ENCODE measurements at places on chromosomes 5 and 9. TPM values are rescaled to one million over a fixed set of nuclear protein-coding genes. Genes with fewer than 3 reads are reported as not detected.

- H3K4me3 ChIP-seq = no peak overlapping the region
- no peaks in the 10 kb centered on the region for H3K36me3 ChIP-seq
- H3K4me1 ChIP-seq = no peaks in the 10 kb centered on the region
- DNase-seq = no peak
Observed at GRCh38 chr9:118192807-118193206, 488.6 kb downstream of the TLR4 start.

GRCh38 chr9:69674716-69675438 is 2.7 kb upstream of the APBA1 start:
- no peaks in the 10 kb centered on the region for H3K27me3 ChIP-seq
- H3K27ac ChIP-seq = no peak overlapping the region
- no peak for DNase-seq
- H3K4me3 ChIP-seq = no peak overlapping the region
- H3K36me3 ChIP-seq = no peaks in the 10 kb centered on the region

Gene CCDC183
- 9.7 TPM for total RNA-seq

Gene OR1J2
- not detected for total RNA-seq

- no peaks in the 10 kb centered on the region for H3K27me3 ChIP-seq
- no peaks in the 10 kb centered on the region for H3K4me1 ChIP-seq
- no peaks in the 10 kb centered on the region for H3K36me3 ChIP-seq
- no peak overlapping the region for H3K4me3 ChIP-seq
- DNase-seq = no peak
Observed at GRCh38 chr9:83070261-83070660, 7.3 kb upstream of the RASEF start.

DNA sequence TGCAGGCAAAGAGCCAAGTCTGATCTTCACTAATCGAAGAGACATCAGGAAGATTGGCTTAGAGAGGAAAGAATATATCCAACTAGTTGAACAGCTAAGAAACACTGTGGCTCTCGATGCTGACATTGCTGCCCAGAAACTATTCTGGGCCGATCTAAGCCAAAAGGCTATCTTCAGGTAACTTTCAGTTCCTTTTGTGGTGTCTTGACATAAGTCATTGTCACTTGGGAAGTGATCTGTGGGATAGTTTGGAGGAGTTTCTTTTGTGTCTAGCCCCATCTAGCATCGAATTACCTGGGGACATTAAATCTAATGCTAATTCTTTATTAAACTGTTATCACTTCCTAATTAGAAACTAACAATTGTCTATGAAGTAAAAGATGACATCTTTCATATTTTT is 24.0 kb downstream of the VLDLR start:
- H3K4me3 ChIP-seq = no peak overlapping the region
- H3K36me3 ChIP-seq = peaks cover 3% of the 10 kb centered on the region
- no peak overlapping the region for H3K27ac ChIP-seq
- no peaks in the 10 kb centered on the region for H3K27me3 ChIP-seq

DNA sequence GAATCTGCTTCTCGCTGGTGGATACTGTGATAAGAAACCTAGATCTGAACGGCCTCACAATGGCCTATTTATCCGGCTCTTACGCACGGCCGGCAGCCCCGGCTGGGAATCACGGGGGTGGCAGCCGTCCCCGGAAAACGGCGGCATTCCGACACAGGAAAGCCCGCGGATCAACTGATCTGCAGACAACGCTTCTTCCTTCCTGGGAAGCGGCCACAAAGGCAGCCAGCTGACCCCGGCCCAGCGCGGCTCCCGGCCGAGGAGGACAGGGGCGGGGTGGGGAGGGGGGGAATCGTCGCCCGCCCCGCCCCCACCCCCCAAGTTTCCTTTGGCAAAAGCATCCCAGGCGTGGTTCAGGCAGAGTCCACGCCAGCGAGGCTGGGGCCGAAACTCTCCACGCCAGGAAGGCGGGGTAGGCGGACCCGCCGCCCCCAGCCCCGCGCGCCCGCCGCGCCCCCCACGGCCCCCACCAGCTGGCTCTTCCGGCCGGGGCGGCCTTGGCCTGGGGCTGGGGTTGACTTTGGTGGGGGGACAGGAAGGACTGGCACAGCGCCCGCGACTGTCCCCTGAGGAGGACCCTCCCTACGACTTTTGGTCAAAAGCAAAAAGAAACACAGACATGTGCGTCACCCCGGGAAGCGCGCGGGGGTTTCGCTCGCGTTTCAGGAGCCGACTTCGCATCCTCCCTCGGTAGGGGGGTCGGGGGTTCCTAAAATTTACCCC is 247.7 kb upstream of the ANKRD55 start:
- no peaks in the 10 kb centered on the region for H3K27me3 ChIP-seq
- H3K36me3 ChIP-seq = no peaks in the 10 kb centered on the region
- H3K27ac ChIP-seq = peak overlapping the region; percentile 89
- peaks cover 25% of the 10 kb centered on the region for H3K4me1 ChIP-seq

Gene AHRR
- 4.6 TPM for total RNA-seq

DNA sequence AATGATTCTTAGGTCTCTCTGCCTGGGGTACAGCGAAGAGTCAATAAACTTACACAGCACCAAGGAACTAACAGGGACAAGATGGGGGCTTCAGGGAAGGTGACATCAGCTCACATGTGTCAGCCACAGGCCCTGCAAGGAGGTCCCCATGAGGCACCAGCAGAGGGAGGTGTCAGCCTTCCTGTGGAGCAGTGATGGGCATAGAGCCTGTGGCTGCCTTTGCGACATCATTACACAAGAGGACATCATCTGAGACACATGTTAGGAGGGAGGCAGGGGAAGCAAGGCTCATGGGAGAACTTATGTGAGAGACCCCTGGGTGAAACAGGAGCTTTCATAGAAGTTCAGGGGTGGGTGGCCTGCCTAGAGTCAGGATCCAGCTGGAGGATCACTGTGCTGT is 389.6 kb downstream of the SEMA5A start:
- H3K4me1 ChIP-seq = no peaks in the 10 kb centered on the region
- no peak overlapping the region for H3K27ac ChIP-seq
- no peaks in the 10 kb centered on the region for H3K36me3 ChIP-seq
- H3K4me3 ChIP-seq = no peak overlapping the region
- no peak for DNase-seq

DNA sequence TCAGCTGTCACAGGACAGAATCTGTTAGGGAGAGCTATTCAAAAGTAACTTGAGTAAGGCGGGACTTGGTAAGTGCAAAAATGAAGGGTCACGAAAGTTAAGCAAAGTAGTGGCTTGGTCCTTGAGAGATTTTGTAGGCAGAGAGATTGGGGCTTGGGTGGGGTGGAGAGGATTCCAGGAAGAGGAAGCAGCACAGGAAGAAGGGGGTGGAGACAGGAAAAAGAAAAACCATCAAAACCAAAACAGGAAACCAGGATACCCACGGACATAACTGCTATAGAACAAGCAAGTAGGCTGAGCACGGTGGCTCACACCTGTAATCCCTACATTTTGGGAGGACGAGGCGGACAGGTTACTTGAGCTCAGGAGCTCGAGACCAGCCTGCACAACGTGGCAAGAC is 3.7 kb downstream of the ROPN1L start:
- peaks cover 40% of the 10 kb centered on the region for H3K4me1 ChIP-seq
- no peak for DNase-seq
- no peaks in the 10 kb centered on the region for H3K36me3 ChIP-seq
- H3K27me3 ChIP-seq = no peaks in the 10 kb centered on the region
- peak overlapping the region; percentile 39 for H3K27ac ChIP-seq

Gene CCNI2
- 0.26 TPM for total RNA-seq

DNA sequence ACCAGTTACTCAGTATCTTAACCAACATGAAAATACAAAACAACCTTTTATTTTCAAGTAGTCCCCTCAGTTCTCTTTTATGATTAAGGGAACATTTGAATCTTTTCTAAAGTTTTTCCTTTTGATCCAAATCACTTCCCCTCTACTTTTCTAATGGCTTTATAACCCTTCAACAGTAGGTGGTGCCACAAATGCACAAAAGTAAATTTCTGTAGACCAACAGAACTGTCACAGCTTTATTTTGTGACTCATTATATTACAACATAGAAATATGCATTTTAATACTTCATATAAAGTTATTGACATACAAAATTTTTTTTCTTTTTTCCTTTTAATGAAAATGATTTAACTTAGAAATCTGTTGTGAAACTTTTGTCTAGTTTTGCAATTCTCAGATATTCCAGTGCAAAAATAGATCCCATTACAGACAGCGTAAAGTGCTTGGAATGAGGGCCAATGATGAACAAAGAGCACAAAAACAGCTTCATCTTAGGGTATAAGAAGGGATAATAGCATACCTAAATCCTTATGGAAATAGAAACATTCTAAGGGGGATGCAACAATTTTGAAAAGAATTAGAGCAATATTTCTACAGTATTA is 17.0 kb downstream of the NIPSNAP3B start:
- DNase-seq = no peak
- no peaks in the 10 kb centered on the region for H3K27me3 ChIP-seq
- H3K4me1 ChIP-seq = peaks cover 26% of the 10 kb centered on the region

GRCh38 chr5:34582371-34582770 is 73.8 kb upstream of the RAI14 start:
- DNase-seq = no peak
- H3K4me3 ChIP-seq = no peak overlapping the region
- H3K4me1 ChIP-seq = no peaks in the 10 kb centered on the region
- no peaks in the 10 kb centered on the region for H3K36me3 ChIP-seq

DNA sequence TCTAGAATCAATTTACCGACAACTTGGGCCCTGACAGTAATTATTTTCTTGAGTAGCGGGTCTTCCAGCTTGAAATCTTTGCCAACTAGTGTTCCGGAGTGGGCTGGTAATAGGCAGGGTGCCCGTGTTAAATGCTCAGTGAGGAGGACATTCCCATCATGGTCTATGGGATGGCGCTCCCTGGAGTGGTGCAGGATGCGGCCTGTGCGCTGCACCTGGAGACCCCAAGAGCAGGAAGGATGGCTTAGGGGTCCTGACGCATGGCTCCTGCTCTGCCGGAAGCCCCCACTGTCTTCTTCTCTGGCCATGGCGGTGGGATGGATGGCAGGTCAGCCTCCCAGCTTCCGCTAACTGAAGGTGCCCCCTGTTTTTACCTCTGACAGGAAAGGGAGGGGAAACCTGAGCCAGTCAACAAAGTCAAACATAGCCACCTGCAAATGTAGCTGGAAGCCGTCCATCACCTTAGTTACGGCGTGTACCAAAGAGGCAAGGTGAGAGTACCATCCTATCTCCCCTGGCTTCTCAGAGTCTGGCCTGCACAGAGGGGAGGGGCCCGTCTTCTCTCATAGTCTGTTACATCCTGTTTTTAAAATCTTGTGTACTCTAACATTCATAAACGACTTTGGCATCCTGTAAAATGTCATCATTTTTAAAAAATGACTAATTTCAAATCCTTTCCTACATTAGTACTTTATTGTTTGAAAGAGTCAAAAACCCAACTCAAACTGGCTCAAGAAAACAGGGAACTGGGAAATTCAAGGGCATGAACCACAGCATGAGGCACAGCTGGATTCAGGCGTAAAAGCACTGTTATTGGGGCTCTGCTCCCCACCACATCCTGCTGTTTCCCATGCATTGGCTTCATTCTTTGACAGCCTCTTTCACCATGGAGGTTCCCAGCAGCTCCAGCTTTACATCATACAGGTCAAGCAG is 28.5 kb upstream of the UNC5A start:
- H3K4me1 ChIP-seq = peaks cover 6% of the 10 kb centered on the region
- H3K36me3 ChIP-seq = no peaks in the 10 kb centered on the region
- no peak overlapping the region for H3K4me3 ChIP-seq
- no peak overlapping the region for H3K27ac ChIP-seq
- no peaks in the 10 kb centered on the region for H3K27me3 ChIP-seq

Gene COL23A1
- total RNA-seq = 1.4 TPM

- H3K4me1 ChIP-seq = peaks cover 16% of the 10 kb centered on the region
- H3K27ac ChIP-seq = no peak overlapping the region
- H3K27me3 ChIP-seq = no peaks in the 10 kb centered on the region
Observed at GRCh38 chr9:130235558-130236435, 29.8 kb upstream of the HMCN2 start.

DNA sequence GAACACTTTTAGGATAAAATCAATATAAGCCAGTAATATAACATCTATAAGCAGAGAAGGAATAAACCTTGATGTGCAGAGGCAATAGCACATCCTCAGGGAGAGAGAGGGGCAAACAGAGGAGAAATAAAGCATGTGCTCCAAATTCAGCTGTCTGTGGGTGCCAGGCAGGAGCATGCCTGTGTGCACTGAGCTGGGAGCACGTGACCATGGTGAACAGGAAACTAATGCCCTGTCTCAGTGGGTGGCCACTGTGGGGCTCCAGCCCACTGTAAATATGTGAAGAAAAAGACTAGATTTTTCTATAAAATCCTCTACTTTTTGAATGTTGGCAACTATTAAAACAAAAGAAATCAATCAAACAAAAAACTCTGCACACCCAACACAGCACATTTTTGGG is 55.3 kb downstream of the FYB1 start:
- DNase-seq = peak; percentile 51
- H3K4me1 ChIP-seq = peaks cover 8% of the 10 kb centered on the region
- H3K27ac ChIP-seq = no peak overlapping the region
- no peaks in the 10 kb centered on the region for H3K36me3 ChIP-seq

Gene OR1K1
- total RNA-seq = not detected

- DNase-seq = peak; percentile 28
- no peak overlapping the region for H3K27ac ChIP-seq
- no peak overlapping the region for H3K4me3 ChIP-seq
- no peaks in the 10 kb centered on the region for H3K27me3 ChIP-seq
Observed at GRCh38 chr5:157025093-157025698, 33.7 kb downstream of the HAVCR1 start.

DNA sequence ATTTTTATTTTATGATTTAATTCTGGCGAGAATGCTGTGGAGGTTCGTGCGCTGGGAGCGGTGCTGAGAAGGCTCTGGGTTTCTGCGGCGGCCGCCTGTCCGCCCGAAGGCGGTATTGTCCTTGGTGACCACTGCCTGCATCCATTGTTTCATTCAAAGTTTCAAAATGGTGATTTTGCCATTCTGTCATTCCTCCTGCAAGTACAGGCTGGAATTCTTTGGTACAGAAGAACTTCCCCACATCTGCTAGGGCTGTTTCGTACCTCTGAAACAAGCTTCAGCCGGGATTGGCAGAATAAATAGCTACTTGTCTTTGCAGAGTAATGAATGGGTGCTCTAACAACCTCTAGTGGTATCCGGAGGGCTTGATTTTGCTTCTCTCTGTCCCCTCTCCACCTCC is 112.6 kb upstream of the CACNA1B start:
- H3K4me3 ChIP-seq = no peak overlapping the region
- H3K36me3 ChIP-seq = peaks cover 8% of the 10 kb centered on the region
- H3K27ac ChIP-seq = no peak overlapping the region
- H3K27me3 ChIP-seq = no peaks in the 10 kb centered on the region
- DNase-seq = no peak

Gene ADAMTS13
- 1.4 TPM for total RNA-seq

DNA sequence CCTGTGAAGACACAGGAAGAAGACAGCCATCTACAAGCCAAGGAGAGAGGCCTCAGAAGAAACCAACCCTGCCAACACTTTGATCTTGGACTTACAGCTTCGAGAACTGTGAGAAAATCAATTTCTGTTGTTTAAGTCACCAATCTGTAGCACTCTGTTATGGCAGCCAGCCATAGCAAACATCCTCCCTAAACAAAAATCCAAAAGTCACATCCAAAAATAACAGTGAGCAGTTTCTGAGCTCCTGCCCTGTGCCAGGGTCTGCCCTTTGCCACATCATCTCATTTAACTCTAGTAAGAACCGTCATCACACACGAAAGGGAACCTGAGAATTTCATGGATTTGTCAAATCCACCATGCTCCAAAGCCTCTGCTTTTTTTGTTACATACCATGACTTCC is 118.8 kb downstream of the TRIM36 start:
- no peak overlapping the region for H3K4me3 ChIP-seq
- no peak for DNase-seq
- no peaks in the 10 kb centered on the region for H3K27me3 ChIP-seq

GRCh38 chr5:109836280-109836679 is 146.6 kb downstream of the MAN2A1 start:
- H3K4me1 ChIP-seq = no peaks in the 10 kb centered on the region
- no peak for DNase-seq
- no peaks in the 10 kb centered on the region for H3K36me3 ChIP-seq

- no peaks in the 10 kb centered on the region for H3K27me3 ChIP-seq
- no peak overlapping the region for H3K27ac ChIP-seq
- no peaks in the 10 kb centered on the region for H3K4me1 ChIP-seq
- H3K4me3 ChIP-seq = no peak overlapping the region
- H3K36me3 ChIP-seq = no peaks in the 10 kb centered on the region
Observed at GRCh38 chr9:107557236-107557990, 67.8 kb upstream of the KLF4 start.

Measured in upper lobe of left lung (tissue), 6 donors.